Trophoblast cell (in vitro differentiated cells and primary cell): ENCODE measurements at places on chromosomes 4 and X.
A peak's percentile ranks its signal among the peaks of the same experiment; 100 is the strongest.

- H3K4me3 ChIP-seq, result no peak overlapping the region
- no peaks in the 10 kb centered on the region for H3K4me1 ChIP-seq
- no peaks in the 10 kb centered on the region for H3K27me3 ChIP-seq
- no peak overlapping the region for H3K27ac ChIP-seq
- no peaks in the 10 kb centered on the region for H3K36me3 ChIP-seq
These were observed 28.8 kb downstream of the MSL3 start for GRCh38 chrX:11786862-11787261.

DNA sequence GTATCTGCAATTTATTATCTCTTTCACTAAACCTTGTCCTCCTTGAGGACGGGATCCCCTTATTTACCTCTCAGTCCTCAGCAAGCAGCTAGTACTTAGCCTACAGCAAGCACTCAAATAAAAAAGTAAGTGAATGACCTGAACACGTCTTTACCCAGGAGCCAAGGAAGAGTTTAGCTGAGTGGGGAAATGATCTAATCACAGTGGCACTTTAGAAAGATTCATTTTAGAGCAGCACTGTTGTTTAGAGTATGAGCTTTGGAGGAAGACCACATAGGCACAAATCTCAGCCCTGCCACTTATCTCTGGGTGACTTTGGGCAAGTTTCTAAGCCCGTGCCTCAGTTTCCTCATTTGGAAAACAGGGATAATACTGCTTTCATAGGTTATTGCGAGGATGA is 2.7 kb downstream of the FAM120C start:
- no peak for DNase-seq
- no peak overlapping the region for H3K27ac ChIP-seq
- H3K27me3 ChIP-seq, result no peaks in the 10 kb centered on the region
- no peaks in the 10 kb centered on the region for H3K36me3 ChIP-seq
- peaks cover 12% of the 10 kb centered on the region for H3K4me1 ChIP-seq

DNA sequence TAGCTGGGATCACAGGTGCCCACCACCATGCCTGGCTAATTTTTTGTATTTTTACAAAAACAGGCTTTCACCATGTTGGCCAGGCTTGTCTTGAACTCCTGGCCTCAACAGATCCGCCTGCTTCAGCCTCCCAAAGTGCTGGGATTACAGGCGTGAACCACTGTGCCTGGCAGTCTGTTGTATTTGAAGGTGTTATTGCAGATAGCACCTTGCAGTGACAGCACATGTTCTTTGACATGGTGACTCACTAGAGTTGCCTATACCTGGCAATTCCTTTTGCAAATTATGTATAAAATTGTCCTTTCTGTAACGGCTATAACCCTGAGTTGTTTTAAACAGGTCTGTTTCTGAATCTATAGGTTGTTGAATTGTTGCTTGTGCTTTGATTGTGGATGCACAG is 7.9 kb downstream of the OGT start:
- H3K4me1 ChIP-seq, result no peaks in the 10 kb centered on the region
- no peak overlapping the region for H3K27ac ChIP-seq
- H3K36me3 ChIP-seq, result peaks cover 10% of the 10 kb centered on the region
- H3K4me3 ChIP-seq, result no peak overlapping the region

DNA sequence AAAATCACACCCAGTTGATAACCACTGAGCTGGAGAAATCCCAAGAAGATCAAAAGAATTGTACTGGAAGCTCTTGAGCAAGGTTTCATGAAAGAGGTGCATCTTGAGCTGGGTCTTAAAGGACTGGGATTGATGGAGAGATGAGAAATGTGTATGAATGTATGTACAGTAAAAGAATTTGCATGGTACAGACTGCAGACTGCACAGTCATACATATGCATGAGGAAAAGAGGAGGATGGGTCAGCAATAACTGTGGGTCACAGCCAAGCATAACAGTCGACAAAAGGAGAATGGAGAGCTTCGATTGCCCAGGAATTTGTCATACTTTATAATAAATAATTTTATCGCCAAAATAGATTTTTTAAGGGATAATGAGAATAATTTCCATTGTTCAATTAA is 4.8 kb upstream of the RELL1 start:
- H3K4me1 ChIP-seq, result no peaks in the 10 kb centered on the region
- no peak overlapping the region for H3K27ac ChIP-seq
- no peaks in the 10 kb centered on the region for H3K36me3 ChIP-seq
- no peaks in the 10 kb centered on the region for H3K27me3 ChIP-seq
- no peak for DNase-seq

DNA sequence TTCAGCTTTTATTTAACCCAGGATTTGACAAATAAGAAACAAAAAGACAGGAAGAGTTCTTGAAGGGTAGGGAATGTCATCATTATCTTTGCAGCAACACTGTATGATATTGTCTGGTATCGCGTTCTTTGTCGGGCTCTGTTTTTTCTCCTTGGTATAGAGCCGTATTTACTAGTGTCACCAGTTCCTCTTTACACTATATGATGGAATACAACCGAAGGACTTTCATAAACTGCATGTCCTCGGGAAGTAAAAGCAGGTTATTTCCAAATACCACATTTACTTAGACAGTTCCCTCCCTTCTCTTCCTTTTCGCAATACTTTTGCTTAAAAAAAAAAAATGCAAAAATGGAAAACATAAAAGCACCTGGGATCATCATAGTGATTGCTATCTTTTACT is 96.6 kb upstream of the IL13RA1 start:
- peaks cover 2% of the 10 kb centered on the region for H3K36me3 ChIP-seq
- no peaks in the 10 kb centered on the region for H3K27me3 ChIP-seq
- no peak for DNase-seq
- no peak overlapping the region for H3K27ac ChIP-seq

- no peak overlapping the region for H3K4me3 ChIP-seq
- H3K4me1 ChIP-seq, result peaks cover 16% of the 10 kb centered on the region
- H3K36me3 ChIP-seq, result no peaks in the 10 kb centered on the region
- peaks cover 29% of the 10 kb centered on the region for H3K27me3 ChIP-seq
These were observed 40.4 kb downstream of the CPLX1 start for GRCh38 chr4:785332-786073.

DNA sequence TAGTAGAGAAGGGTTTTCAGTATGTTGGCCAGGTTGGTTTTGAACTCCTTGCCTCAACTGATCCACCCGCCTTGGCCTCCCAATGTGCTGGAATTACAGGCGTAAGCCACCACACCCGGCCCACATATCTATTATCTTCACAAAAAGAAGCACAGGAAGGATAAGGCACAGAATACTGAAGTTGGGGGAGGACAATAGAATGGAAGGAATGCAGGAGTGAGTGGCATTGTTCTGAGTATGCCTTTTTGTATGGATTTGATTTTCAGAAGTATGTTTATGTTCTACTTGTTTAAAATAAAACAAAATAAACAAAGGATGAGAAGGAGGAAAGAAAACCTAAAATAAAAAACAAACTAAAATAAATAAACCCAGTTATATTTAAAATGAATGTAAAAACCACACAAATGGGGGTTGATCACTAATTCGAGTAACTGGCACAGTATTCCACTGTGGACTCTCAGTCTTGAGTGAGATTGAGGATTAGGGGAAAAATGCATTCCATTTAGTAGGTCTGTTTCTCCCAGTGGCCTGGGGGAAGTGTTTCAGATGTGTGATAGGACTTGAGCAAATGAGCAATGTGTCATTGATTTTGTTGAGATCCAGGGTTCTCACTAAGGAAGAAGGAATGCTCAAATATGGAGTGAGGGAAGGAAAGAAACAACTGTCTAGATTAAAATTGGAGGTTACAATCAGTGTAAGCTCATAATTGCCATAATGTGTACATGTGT is 109.0 kb upstream of the C1QTNF7 start:
- no peaks in the 10 kb centered on the region for H3K27me3 ChIP-seq
- no peaks in the 10 kb centered on the region for H3K36me3 ChIP-seq
- peak; percentile 93 for DNase-seq
- H3K4me1 ChIP-seq, result peaks cover 2% of the 10 kb centered on the region

GRCh38 chr4:60992037-60992436 is 208.1 kb upstream of the ADGRL3 start:
- no peaks in the 10 kb centered on the region for H3K27me3 ChIP-seq
- H3K4me1 ChIP-seq, result peaks cover 7% of the 10 kb centered on the region
- DNase-seq, result no peak
- H3K36me3 ChIP-seq, result no peaks in the 10 kb centered on the region
- H3K27ac ChIP-seq, result no peak overlapping the region

DNA sequence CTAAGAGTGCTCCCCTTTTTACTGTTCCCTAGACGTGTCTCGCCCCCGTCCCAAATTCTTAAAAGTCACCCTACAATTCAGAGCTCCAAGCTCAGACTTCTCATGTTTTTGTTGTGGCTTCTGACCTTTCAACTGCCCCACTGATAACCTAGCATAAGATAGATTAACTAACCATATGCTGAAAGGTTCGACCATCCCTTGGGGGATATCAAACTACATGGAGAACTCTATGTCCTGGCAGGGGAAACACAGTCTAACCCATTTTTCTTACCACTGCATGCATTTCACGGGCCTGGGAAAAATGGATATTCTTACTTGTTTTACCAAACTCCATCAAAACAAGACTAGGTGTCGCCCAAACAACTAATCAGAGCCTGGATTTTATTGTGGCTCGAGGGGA is 236.4 kb upstream of the MID1 start:
- no peaks in the 10 kb centered on the region for H3K4me1 ChIP-seq
- H3K27me3 ChIP-seq, result no peaks in the 10 kb centered on the region
- no peak overlapping the region for H3K4me3 ChIP-seq
- H3K36me3 ChIP-seq, result no peaks in the 10 kb centered on the region
- H3K27ac ChIP-seq, result no peak overlapping the region

DNA sequence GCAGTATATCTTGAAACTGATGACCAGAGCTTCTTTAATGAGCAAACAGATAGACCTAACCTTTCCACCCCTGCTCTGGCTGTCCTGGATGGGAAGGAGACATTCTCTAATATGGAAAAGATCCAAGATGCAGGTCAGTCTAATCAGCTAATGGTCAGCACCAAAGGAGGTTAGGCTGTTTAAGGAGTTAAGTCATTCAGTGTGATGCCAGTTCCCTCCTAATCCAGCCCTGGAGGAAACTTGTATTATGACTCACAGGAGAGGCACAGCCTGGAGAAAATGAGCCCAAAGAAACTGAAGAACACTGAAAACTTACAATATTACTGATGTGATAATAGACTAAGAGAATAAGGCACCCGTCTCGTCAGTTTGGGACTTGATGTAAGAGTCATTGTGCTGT is 323.0 kb downstream of the HNRNPD start:
- H3K4me1 ChIP-seq, result no peaks in the 10 kb centered on the region
- no peak for DNase-seq
- no peak overlapping the region for H3K27ac ChIP-seq
- no peaks in the 10 kb centered on the region for H3K36me3 ChIP-seq
- no peak overlapping the region for H3K4me3 ChIP-seq
- no peaks in the 10 kb centered on the region for H3K27me3 ChIP-seq

DNA sequence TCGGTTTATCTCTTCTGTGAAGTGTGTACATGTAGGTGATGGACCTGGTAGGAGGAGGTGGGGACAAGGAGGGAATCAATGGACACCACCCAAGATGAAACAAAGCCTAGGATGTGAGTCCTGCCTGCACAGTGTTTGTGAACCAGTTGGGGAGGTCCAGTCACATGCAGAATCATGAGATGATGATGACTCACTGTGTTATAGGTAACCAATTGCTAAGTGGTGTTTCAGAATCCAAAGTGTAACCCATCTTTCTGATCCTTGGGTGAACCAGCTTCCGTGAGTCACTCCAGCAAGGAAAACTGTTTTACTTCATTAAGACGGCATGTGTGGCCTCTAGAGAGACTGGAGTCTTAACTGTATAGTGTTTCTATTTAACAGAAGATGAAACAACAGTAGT is 57.9 kb upstream of the HPF1 start:
- no peaks in the 10 kb centered on the region for H3K27me3 ChIP-seq
- H3K4me3 ChIP-seq, result no peak overlapping the region
- H3K27ac ChIP-seq, result no peak overlapping the region

DNA sequence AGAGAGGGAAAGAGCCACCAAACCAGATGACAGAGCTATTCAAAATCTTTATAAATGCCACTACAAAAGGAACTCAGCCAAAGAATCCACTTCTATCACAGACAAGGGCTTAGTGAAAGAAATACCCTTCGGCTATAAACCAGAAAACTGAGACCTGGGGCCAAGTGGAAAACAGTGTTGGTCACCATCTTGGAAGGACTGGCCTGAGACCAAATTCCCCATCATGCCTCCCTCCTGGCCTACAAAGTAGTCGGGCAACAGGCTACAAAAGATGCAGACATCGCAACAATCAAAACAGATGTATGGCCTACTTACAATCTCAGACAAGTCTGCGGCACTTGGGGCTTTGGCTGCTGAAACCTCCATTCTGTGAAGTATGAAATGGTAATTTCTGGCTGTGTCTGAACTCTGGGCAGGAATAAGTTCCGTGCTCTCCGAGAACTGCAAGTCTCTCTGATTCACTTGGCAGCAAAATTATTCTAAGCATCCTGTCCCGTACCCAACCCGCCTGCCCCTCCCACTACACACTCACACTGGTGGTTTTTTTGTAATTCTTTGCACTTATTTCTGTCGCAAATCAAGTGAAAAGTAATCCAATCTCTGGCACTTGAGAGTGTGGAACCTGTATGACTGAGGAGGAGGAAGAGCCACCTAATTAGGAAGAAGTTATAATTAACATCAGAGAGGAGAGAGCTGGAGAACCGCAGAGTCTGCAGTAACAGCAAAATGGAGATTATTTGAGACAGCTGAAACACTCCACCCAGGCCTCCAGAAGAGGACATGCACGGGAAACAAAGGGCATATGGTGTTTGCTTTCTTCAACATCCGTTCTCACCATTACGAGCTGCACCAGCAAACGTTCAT is 87.8 kb downstream of the SH3KBP1 start:
- no peak overlapping the region for H3K27ac ChIP-seq
- H3K36me3 ChIP-seq, result peaks cover 3% of the 10 kb centered on the region
- no peak for DNase-seq

DNA sequence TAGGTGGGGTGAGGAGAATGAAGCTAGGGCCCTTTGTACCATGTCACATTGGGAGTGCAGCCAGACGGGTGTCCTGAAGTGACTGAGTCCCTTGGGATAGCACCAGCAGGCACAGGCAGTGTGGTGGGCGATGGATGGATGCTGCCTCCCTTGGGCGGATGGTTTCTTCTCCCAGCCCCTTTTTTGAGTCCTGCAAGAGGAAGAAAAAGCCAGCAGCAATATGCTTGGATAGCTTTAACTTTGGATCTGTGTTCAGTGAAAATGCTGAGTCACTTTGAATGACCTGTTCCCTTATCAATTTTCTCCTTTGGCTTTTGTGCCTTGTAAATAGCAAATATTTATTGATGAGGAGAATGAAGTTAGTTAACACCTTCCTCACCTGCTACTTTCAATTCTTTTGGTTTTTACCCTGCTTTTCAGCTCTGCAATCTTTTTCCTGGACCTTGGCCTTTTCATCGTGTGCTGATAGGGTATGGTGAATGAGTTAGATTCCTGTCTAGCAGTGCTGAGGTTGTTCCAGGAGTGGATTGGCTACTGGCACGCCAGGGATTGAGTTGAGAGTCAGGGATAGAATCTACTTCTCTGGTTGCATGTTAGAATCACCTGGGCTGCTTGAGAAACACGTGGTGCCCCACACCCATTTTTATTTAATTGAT is 10.2 kb downstream of the DCUN1D4 start:
- H3K27ac ChIP-seq, result peak overlapping the region; percentile 7
- DNase-seq, result no peak
- no peak overlapping the region for H3K4me3 ChIP-seq
- peaks cover 3% of the 10 kb centered on the region for H3K4me1 ChIP-seq
- no peaks in the 10 kb centered on the region for H3K27me3 ChIP-seq

GRCh38 chr4:188839704-188840103 is 700.5 kb downstream of the TRIML1 start:
- no peaks in the 10 kb centered on the region for H3K27me3 ChIP-seq
- no peaks in the 10 kb centered on the region for H3K36me3 ChIP-seq
- H3K27ac ChIP-seq, result no peak overlapping the region
- no peak overlapping the region for H3K4me3 ChIP-seq

- H3K27ac ChIP-seq, result no peak overlapping the region
- H3K4me1 ChIP-seq, result no peaks in the 10 kb centered on the region
- H3K36me3 ChIP-seq, result no peaks in the 10 kb centered on the region
- no peak for DNase-seq
- H3K4me3 ChIP-seq, result no peak overlapping the region
- no peaks in the 10 kb centered on the region for H3K27me3 ChIP-seq
These were observed 239.4 kb downstream of the SPATA18 start for GRCh38 chr4:52290466-52290865.
